Upper lobe of left lung (tissue), 6 donors: ENCODE measurements at places on chromosomes 13 and 19. TPM values are rescaled to one million over a fixed set of nuclear protein-coding genes. Genes with fewer than 3 reads are reported as not detected.

CA11 gene
- total RNA-seq = 8.1 TPM

ZFP82 gene
- 2.8 TPM for total RNA-seq

- DNase-seq = no peak
Measured at GRCh38 chr19:39951065-39951650, 16.7 kb upstream of the FCGBP start.

DNA sequence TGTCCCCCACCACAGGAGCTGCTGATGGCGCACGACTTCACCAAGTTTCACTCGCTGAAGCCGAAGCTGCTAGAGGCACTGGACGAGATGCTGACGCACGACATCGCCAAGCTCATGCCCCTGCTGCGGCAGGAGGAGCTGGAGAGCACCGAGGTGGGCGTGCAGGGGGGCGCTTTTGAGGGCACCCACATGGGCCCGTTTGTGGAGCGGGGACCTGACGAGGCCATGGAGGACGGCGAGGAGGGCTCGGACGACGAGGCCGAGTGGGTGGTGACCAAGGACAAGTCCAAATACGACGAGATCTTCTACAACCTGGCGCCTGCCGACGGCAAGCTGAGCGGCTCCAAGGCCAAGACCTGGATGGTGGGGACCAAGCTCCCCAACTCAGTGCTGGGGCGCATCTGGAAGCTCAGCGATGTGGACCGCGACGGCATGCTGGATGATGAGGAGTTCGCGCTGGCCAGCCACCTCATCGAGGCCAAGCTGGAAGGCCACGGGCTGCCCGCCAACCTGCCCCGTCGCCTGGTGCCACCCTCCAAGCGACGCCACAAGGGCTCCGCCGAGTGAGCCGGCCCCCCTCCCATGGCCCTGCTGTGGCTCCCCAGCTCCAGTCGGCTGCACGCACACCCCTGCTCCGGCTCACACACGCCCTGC is 4.4 kb upstream of the NOP53 start:
- DNase-seq = peak; percentile 85
